ENCODE measurements at places on chromosomes 12 and 14.

GRCh38 chr14:92897922-92898565 is 24.9 kb upstream of the CHGA start:
- DNase-seq: peak; percentile 72

- DNase-seq: peak; percentile 78
Observed at GRCh38 chr12:45669093-45669492, 60.4 kb upstream of the ARID2 start.

DNA sequence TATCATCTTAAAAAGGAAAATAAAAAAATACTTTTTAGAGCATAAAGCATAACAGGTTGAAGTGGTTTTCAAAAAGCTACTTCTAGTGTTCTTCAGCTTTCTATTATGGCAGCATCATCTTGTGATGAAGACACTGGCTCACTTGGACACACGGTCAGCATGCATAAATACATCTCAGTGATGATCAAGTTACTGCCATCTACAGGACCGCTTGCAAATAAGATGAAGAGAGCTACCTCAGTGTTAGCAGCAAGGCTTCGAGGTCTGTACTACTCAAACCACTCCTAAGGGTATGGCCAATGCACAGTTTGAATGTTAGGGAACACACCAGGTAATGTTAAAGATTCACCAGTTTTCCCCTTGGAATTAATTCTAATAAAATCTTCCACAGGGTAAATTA is 58.8 kb downstream of the GALC start:
- DNase-seq: no peak

GRCh38 chr14:84726471-84726870 is 803.5 kb upstream of the FLRT2 start:
- DNase-seq: no peak

- no peak for DNase-seq
Observed at GRCh38 chr12:97288531-97288930, 174.1 kb upstream of the RMST start.

DNA sequence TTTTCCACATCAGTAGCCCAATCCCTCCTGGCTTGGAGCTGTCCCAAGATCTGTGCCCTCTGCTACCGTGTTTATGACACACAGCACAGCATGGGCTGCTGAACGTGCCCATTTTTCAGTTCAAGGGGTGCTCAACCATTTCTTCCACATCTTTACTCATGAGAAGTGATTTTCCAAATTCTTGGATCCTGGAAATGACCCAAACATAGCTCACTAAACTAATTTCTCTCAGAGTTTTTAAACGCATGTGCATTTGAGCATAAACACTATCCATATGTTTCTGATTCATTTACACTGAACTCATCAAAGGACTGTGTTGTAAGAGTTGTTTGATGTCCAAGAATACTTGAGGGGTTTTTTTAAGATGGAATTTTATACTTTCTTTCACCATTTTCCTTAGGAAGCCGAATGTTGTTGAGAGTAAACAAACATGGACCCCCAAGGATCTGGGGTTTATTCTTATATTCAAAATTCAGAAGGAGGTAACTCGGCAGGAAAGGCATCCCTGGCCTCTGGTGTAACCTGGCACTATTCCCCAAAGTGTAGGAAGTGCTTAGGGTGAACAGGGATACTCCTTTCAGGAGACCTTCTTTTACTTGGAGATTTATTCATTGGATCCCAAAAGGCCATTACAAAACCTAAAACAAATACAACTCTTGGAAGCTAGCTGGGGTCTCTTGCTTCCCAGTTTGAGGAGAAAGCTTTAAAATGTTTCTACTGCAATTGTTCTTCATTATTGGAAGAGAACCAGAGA is 215.0 kb downstream of the BMP4 start:
- no peak for DNase-seq

DNA sequence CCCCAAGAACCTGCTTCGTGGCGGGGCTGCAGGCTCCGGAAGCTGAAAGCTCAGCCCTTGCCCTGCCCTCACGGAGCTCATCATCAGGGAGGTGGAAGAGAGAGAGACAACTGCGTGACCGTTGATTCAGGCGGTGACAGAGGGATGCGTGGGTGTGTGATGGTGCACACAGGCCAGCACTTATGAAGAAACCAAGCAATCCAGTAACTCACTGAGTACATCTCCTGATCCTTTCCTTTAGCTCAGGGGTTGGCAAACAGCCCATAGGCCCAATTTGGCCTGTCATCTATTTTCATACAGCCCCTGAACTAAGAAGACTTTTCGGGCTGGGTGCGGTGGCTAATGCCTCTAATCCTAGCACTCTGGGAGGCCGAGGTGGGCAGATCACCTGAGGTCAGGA is 49.9 kb downstream of the TESC start:
- no peak for DNase-seq

DNA sequence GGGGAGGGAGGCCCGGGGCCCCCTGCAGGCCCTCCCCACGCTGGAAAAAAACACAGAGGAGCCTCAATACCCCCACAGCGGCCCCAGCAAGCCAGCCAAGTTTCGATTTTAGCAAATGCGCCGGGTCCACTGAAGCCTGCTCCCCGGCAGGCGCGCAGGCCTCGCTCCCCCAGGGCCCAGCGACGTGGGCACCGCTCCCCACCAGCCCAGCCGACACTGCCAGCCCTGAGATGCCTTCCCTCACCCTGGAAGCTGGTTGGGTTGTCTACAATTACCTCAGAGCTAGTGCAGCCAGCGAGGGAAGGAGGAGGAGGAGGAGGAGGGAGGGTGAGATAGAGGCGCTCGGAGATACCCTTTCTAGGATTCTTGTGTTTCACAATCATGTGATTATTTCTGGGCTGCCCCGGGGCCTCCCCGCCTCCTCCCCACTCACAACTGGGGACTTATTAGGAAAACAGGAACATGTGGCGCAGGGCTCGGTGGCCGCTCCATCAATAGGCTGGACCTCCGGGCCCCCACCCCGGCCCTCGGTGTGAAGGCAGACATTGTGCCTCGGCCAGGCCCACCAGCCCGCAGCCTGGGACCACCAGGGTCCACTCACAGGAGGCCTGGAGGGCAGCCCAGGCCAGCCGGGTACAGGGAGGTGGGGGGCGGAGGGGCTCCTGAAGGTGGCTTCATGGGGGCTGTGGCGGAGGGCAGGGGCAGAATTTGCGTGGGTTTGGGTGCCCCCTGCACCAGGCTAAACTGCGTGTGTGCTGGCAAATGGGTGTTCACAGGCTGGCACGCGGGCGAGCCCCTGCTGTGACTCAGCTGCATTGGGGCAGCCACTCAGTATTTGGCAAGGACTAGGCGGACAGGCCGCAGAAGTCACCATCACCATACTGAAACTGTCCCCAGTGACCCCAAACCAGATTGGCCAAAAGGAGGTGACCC is 109.9 kb downstream of the NCOR2 start:
- peak; percentile 63 for DNase-seq

- no peak for DNase-seq
Observed at GRCh38 chr12:4111010-4111409, 162.6 kb upstream of the CCND2 start.

DNA sequence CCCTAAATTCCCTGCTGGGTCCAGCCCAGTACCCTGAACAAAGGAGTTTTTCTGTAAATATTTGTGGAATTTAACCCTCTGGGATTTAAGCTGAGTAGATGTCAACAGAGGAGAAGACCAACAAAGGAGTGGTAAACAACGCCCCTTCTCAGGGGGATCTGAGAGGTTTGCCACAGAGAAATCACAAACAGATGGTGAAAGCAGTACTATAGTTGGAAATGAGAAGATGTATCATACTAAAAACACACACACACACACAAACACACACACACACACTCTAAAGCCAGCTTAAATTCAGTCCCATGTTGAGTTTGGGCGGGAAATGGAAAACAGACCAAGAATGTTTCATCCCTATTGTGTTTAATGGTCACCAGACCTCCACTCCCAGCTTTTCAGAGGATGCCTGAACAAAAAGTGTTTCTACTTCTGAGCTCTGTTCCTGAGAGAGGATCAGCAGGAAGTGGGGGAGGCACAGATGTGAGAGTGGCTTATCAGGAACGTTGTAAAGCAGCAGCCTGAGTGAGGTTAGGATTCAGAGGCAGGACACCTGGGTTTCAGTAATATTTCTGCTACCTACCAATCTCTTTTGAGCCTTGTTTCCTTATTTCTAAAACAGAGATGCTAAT is 3.2 kb downstream of the BIN2 start:
- DNase-seq: peak; percentile 34

DNA sequence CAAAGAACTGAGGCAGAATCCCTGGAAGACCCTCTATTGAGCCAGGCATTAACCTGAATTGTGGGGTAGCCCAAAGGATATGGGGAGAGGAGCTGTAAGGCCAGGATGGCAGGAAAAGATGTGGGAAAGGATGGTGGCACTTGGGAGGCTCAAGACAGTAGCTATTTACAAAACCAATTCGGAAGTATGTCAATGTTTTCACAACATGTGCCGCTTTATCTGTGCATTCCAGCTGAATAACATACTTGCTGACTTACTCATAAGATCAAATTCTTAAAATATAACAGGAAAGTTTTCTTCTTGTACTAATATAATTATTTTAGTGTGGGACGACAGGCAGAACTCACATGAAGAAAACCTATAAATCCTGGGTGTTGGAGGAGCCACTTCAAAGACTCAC is 10.6 kb downstream of the BBS10 start:
- DNase-seq: no peak

- no peak for DNase-seq
Observed at GRCh38 chr12:78050790-78051189, 220.1 kb downstream of the NAV3 start.

GRCh38 chr12:68447797-68448260 is 115.7 kb upstream of the MDM1 start:
- no peak for DNase-seq

DNA sequence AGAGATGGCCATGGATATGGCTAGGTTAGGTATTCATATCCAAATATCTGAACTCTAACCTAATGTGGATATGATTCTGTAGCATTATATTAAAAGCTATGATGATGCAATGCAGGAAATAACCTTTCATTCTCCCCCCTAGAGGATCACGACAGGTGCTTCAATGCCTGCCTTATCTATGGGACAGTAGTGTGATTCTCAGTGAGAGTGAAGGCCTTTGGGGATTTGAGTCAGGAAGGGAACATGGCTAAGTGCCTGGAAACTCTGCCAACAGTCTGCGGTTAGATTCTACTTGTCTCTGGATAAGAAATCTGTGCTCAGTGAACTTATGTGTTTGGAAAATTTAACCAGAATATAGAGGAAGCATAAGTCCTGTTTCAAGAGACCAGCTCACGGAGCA is 81.8 kb downstream of the SLC38A1 start:
- no peak for DNase-seq

DNA sequence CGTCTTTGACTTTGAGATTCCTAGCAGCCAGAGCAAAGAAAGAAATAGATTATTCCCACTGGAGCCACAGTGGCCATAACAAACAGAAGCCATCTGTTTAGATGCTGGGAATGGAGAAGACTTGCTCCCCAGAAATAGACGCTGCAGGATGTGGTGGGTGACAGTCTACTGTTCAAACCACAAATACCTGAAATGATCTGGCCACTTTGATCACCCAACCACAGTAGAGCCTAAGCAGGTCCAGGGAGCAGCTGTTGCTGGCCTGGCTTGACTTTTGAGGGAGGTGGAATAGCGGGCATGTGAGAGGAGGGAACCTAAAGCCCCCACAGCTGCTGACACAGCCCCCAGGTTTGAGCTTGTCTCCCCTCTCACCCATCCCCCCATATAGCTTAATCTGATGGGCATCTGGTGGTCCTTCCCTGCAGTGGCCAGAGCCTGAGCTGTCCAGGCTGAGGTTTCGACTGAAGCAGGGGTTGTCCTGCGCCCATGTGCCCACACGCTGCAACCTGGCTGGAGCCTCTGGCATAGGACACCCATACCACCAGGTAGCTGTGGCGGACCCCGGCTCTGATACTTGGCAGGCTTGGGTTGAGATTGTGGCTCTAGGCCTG is 38.7 kb downstream of the SH2B3 start:
- DNase-seq: peak; percentile 81

DNA sequence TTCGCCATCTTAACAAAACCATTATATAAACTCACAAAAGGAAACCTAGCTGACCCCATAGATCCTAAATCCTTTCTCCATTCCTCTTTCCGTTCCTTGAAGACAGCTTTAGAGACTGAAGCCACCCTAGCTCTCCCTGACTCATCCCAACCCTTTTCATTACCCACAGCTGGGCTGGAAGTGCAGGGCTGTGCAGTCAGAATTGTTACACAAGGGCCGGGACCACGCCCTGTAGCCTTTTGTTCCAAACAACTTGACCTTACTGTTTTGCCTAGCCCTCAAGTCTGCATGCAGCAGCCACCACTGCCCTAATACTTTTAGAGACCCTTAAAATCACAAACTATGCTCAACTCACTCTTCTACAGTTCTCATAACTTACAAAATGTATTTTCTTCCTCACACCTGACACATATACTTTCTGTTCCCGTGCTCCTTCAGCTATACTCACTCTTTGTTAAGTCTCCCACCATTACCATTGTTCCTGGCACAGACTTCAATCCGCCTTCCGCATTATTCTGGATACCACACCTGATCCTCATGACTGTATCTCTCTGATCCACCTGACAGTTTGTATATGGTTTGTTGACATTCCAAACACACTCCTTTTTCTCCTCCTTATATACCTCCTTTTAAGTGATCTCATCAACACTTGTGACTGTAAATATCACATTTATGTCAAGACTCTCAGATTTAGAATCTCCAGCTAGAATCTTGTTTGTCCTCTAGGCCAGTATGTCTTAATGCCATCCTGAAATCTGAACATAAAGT is 208.7 kb downstream of the KITLG start:
- no peak for DNase-seq

- no peak for DNase-seq
Observed at GRCh38 chr12:104576980-104577580, 120.3 kb downstream of the CHST11 start.

- no peak for DNase-seq
Observed at GRCh38 chr14:28807518-28807917, 40.9 kb downstream of the FOXG1 start.

Measured in activated CD4-positive, alpha-beta T cell treated with anti-CD3 and anti-CD28 coated beads, Interleukin-10, Interleukin-2, amounts not matched to agents 100 ng/mL and 50 ng/mL, durations not matched to agents 16 hours and 8 hours (primary cell).